Activated naive CD4-positive, alpha-beta T cell treated with anti-CD3 and anti-CD28 coated beads, Interleukin-2, amount 10 ng/mL, durations not matched to agents 5 hours and 36 hours (primary cell): ENCODE measurements at places on chromosomes 11 and 22. TPM values are rescaled to one million over a fixed set of nuclear protein-coding genes. Genes with fewer than 3 reads are reported as not detected.

The PVALB gene
- total RNA-seq: not detected

The CSNK2A3 gene
- total RNA-seq: 1.2 TPM

The OR51E2 gene
- not detected for total RNA-seq

The LINC01488 gene
- total RNA-seq: not detected

The PTDSS2 gene
- total RNA-seq: 23.5 TPM
